ENCODE measurements at places on chromosomes 12 and 14. TPM values are rescaled to one million over a fixed set of nuclear protein-coding genes. Genes with fewer than 3 reads are reported as not detected.

The NCAPD2 gene
- total RNA-seq, result 47.8 TPM

The IL26 gene
- not detected for total RNA-seq

The MYF6 gene
- total RNA-seq, result 23.4 TPM

The FLRT2 gene
- total RNA-seq, result 256 TPM

The SLC35F4 gene
- total RNA-seq, result 1.2 TPM

The AQP5 gene
- 3.3 TPM for total RNA-seq

The ARL6IP4 gene
- total RNA-seq, result 101 TPM

The LTBP2 gene
- total RNA-seq, result 14.4 TPM

The SLCO1B1 gene
- total RNA-seq, result not detected

The CFAP73 gene
- total RNA-seq, result 0.76 TPM

The FANCM gene
- 10.3 TPM for total RNA-seq

The RAD52 gene
- total RNA-seq, result 57.2 TPM

The SLC25A47 gene
- not detected for total RNA-seq

The USP44 gene
- total RNA-seq, result 2.3 TPM

The FLVCR2 gene
- total RNA-seq, result 6.2 TPM

The LRRC9 gene
- total RNA-seq, result 6.8 TPM

The CCDC38 gene
- total RNA-seq, result not detected

The SSTR1 gene
- total RNA-seq, result 0.99 TPM

The FAM222A gene
- 5.0 TPM for total RNA-seq

The CCNK gene
- total RNA-seq, result 35.8 TPM

The OTOGL gene
- total RNA-seq, result 0.82 TPM

The RNF41 gene
- 40.6 TPM for total RNA-seq

The TAS2R14 gene
- 8.2 TPM for total RNA-seq

The FAIM2 gene
- total RNA-seq, result 2.7 TPM

The PRKD1 gene
- 32.4 TPM for total RNA-seq

The LPAR5 gene
- 2.2 TPM for total RNA-seq

The TRPV4 gene
- total RNA-seq, result 13.9 TPM

The ZNF140 gene
- 23.3 TPM for total RNA-seq

The DHH gene
- 0.88 TPM for total RNA-seq

The FAM186B gene
- 0.47 TPM for total RNA-seq

The GDF3 gene
- 0.64 TPM for total RNA-seq

The CISTR gene
- not detected for total RNA-seq

The OR6C2 gene
- total RNA-seq, result not detected

The CPSF6 gene
- 72.1 TPM for total RNA-seq

The FAM90A1 gene
- 0.18 TPM for total RNA-seq

The MDM1 gene
- total RNA-seq, result 19.7 TPM

The KRT1 gene
- total RNA-seq, result 2.2 TPM

The SIX4 gene
- 11.9 TPM for total RNA-seq

The CCDC177 gene
- not detected for total RNA-seq

The SERPINA1 gene
- total RNA-seq, result 27.6 TPM

The TCTN2 gene
- 19.6 TPM for total RNA-seq

The BAZ1A gene
- total RNA-seq, result 17.2 TPM

The NRIP2 gene
- total RNA-seq, result 8.4 TPM

The TMEM116 gene
- total RNA-seq, result 48.7 TPM

The RNASE7 gene
- 0.18 TPM for total RNA-seq

The NRXN3 gene
- total RNA-seq, result 4.2 TPM

The TMPRSS12 gene
- not detected for total RNA-seq

The DIO2 gene
- total RNA-seq, result 4.4 TPM

The FAM234B gene
- total RNA-seq, result 11.1 TPM

The LBHD2 gene
- not detected for total RNA-seq

The CDK4 gene
- 87.5 TPM for total RNA-seq

Measured in metanephros (tissue), 2 donors.